Hematopoietic multipotent progenitor cell treated with erythropoietin and hydrocortisone succinate and interleukin-3 and kit ligand, for 15 days (in vitro differentiated cells): ENCODE measurements at places on chromosomes 13 and 19.

GRCh38 chr19:15452111-15453047 is 2.6 kb upstream of the WIZ start:
- DNase-seq: peak; percentile 90

DNA sequence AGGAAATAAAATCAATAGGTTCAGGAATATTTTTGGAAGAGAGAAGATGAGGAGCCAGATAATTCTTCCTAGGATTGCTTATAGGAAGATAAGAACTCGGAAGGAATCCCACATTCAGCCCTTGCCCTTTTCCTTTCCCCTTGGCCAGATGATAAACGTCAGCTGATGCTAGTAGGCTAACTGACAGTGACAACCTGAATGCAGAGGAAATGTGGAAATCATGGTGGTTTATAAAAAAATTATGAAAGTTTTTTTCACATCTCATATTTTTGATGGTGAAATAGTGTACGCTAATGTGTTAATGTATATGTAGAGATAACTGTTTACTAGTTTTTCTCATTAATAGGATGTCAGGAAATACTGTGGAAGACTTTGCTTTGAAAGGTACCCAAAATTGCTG is 56.9 kb downstream of the EDNRB start:
- DNase-seq: no peak

DNA sequence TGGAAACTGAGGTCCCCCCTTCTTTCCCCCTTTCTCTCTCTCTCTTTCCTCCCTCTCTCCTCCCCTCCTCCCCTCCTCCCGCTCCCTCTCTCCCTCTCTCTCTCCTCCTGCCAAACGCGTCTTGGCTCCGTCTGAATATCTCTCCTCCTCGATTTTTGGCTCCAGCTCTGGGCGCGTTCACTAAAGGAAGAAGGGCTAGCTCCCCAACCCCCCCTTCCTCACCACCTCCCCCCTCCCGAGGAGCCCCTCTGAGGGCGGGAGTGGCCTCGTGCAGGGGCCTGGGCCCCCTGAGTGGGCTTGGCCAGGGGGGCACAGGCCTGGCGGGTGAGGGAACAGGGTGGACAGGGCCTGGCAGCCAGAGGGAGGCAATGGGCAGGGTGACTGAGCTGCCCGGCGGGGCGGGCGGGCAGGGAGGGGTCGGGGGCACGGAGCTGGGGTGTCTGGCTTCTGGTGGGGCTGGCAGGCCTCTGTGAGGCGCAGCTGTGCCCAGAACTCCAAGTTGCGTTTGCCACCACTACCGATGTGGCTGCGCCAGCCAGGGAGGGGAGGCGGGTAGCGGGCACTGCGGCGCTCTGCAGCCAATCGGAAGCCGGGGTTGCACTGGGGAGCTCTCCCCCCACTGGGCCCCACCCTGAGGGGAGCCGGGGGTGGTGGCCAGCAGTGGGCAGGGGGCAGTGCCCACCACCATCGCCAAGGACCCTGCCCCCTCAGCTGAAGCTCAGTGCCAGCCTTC is 7.1 kb downstream of the NFIX start:
- DNase-seq: no peak

GRCh38 chr19:47805313-47805712 is 962 bp upstream of the TPRX1 start:
- no peak for DNase-seq

GRCh38 chr19:35264268-35265125 is 4.3 kb upstream of the USF2 start:
- no peak for DNase-seq

DNA sequence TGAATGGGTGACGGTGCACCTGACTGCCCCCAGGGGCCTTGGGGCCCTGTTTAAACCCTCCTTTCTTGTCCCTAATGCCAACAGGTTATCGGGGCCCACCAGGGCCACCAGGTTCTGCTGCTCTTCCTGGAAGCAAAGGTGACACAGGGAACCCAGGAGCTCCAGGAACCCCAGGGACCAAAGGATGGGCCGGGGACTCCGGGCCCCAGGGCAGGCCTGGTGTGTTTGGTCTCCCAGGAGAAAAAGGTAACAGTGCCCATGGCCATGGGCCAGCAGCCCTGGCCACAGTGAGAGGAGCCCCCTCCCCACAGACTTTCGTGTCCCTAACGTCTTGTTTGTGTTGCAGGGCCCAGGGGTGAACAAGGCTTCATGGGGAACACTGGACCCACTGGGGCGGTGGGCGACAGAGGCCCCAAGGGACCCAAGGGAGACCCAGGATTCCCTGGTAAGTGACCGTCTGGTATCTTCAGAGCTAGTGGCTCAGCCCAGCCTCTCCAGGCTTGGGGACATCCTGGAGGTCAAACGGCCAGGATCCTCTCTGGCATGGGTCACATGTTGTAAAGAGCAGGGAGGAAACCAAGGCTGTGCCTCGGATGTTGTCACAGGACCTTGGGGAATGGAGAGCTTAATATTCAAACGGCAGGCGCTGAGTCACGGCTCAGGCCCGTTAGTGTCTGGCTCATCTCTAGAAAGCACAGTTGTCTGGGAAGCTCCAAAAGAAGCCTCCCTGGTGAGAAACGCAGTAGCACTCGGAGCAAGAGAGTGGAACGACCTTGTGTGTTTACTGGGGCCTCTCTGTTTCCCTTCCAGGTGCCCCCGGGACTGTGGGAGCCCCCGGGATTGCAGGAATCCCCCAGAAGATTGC is 58.3 kb downstream of the RAB20 start:
- no peak for DNase-seq

DNA sequence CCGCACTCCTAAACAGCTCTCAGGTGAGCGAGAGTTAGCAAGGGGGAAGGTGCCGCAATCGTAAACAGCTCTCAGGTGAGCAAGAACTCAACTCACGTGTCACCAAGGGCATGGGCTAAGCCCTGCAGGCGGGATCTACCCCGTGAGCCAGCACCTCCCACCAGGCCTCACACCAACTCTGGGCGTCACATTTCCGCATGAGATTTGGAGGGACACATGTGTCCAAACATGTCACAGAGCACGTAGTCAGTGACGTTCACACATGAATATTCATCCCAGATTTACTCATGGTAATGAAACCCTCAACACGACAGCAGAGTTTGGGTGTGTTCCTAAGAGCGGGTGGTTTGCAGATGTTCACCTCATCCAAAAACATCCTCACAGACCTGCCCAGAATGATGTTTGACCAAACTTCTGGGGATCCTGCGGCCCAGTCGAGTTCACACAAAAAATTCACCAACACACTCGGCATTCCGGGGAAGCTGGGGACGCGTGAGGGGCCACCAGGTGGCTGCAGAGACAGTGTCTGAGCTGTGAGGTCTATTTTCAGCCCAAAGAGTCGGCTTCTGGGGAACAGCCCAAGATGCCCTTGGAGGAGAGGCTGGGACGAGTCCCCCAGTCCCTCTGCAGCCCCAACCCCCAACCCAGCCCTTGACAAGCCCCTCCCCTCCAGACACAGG is 19.6 kb downstream of the C2CD4C start:
- no peak for DNase-seq

DNA sequence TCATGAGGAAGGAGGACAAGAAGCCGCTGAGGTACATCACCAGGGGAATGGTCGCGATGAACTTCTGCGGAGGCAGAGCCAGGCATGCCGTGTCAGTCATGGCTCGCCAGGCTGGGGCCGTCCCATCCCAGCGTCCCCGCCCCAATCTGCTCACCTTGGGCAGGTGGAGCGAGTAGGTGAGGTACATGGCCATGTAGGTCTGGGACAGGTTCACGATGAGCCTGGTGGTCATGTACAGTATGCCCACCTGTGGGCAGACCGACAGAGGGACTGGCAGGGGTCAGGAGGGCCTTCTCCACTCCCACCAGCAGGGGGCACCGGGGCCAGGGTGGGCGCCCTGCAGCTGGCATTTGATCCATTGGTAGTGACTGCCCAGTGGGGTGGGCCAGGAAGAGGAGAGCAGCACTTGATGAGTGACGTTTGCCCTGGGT is 8.3 kb downstream of the TEKTIP1 start:
- peak; percentile 40 for DNase-seq

GRCh38 chr13:78137404-78138142 is 218.9 kb upstream of the EDNRB start:
- DNase-seq: peak; percentile 23

- DNase-seq: no peak
Observed at GRCh38 chr13:75010941-75011340, 471.0 kb downstream of the TBC1D4 start.

- no peak for DNase-seq
Observed at GRCh38 chr13:80988391-80989151, 647.6 kb upstream of the SPRY2 start.

DNA sequence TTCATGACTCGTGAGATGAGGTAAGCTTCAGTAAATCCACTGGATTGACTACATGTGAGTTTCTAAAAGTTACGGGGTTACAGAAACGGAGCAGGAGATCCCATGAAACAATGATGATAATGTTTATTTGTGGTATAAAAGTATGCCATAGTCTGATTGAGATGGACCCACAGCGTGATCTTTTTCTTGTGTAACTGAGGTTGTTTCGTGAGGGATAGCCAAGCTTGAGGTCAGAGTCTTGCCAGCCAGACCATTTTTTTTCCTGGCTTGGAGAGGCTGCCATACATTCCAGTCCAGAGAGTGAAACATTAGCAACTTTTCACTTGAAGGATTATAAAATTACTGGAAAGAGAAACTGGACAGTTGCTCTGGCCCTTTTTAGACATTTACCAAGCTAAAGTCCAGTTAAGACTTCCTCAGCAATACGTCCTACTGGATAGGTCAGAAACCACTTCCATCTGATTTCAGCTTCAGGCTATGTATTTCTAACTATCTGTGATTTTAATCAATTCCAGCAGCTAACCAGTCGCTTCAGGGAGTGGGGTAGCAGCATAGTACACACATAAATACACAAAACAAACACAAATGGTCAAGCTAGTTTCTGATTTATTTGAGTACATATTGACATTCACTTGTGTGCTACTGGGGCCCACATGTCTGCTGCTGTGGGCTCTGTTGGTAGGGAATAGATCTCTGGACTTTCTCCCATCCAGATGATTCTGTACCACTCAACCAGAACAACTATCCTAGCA is 194.6 kb downstream of the POSTN start:
- no peak for DNase-seq

- no peak for DNase-seq
Observed at GRCh38 chr13:43911278-43911677, 31.6 kb downstream of the LACC1 start.

- DNase-seq: no peak
Observed at GRCh38 chr13:64538711-64539110, 2691.4 kb downstream of the PCDH9 start.

DNA sequence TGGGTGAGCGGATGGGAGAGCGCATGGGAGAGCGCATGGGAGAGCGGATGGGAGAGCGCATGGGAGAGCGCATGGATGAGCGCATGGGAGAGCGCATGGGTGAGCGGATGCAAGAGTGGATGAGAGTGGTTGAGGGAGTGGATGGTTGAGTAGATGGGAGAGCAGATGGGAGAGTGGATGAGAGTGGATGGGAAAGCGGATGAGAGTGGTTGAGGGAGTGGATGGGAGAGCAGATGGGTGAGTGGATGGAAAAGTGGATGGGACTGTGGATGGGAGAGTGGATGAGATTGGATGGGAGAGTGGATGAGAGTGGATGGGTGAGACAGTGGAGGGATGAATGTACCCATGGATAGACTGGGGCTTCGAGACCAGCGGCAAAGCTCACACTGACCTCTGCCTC is 8.6 kb upstream of the TEKTIP1 start:
- no peak for DNase-seq

- DNase-seq: no peak
Observed at GRCh38 chr13:97574926-97575325, 141.0 kb downstream of the RAP2A start.

DNA sequence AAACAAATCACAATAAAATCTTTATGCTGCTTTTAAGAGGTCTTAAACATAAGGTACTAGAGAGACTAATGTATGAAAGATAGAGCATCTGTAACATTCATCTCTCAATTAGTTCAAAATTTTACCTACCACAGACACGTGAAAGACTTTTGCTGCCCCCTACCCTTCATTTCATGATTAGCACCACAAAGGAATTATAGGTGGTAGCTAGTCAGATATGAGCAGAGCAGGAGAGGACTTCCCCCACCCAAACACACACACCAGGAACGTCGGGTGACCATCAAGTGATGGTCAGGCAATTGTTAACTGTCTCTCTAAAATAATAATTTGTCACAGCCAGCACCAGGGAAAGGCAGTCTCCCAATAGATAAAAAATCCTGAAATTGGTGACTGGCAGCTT is 1531.7 kb upstream of the SPRY2 start:
- DNase-seq: no peak

DNA sequence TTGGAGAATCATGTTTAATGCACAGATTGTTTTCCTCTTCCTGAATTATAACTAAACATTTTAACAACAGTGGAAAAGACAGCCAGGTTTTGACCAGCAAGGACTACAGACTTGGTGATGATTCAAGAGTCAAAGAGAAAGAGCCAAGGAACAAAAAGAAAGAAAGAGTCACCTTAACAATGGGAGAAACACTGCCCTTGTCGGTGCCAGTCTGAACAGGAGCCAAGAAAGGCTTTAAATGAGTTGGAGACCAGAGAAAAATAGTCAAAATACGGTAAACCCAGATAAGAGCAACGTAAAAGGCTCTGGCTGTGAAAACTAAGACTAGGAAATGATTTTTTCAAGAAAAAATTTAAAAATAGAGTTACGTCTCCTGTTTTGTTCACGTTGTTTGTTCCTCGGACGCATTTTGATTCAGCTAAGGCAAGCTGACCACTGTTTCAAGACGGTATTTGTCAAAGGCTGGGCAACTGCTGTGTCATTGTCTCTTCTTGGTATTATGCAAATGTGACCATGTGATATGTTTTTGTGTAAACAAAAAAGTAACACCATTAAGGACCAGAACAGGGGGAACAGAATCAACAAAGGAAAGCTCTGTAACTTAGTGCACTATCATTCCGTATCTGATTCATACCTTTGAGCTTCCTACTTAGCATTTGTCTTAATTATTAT is 634.5 kb downstream of the LIG4 start:
- no peak for DNase-seq

- no peak for DNase-seq
Observed at GRCh38 chr13:75792526-75793187, 156.5 kb downstream of the LMO7 start.

GRCh38 chr19:19568802-19569756 is 31.0 kb downstream of the CILP2 start:
- DNase-seq: no peak

GRCh38 chr19:33114312-33114711 is 17.6 kb upstream of the WDR88 start:
- DNase-seq: no peak

DNA sequence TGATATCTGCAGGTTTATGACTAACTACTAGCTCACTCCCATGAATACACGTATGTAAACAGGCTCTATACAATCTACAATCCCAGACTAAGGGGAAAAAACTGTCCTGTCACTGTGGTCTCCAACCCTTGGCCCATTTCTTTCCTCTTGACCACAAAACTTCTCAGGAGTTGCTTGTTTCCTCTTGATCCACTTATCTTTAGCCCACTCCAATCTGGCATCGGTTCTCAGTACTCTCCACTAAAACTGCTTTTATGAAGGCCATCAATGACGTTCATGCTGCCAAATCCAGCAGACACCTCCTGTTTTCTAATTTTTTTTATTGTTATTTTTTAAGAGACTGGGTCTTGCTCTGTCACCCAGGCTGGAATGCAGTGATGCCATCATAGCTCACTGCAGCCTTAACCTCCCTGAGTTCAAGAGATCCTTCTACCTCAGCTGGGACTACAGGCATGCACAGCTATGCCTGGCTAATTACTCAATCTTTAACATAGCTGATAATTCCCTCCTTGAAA is 31.9 kb upstream of the USPL1 start:
- no peak for DNase-seq
